Cortex of kidney (tissue), 1 donor: ENCODE measurements at places on chromosomes 5 and 9.

DNA sequence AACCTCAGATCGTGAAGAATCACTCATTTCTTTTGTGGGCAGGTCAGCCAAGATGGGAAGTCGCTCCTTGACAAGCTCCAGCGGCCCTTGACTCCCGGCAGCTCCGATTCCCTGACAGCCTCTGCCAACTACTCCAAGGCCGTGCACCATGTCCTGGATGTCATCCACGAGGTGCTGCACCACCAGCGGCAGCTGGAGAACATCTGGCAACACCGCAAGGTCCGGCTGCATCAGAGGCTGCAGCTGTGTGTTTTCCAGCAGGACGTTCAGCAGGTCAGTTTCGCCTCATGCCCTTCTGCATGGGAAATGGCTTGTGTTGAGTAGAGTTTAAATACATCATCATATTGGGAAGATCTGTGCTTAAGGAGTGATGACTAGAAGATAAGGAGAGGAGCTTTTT, 173.3 kb downstream of the TRIO start:
- no peak for DNase-seq

- DNase-seq: no peak
Observed at GRCh38 chr9:82621447-82621846, 441.5 kb downstream of the RASEF start.

DNA sequence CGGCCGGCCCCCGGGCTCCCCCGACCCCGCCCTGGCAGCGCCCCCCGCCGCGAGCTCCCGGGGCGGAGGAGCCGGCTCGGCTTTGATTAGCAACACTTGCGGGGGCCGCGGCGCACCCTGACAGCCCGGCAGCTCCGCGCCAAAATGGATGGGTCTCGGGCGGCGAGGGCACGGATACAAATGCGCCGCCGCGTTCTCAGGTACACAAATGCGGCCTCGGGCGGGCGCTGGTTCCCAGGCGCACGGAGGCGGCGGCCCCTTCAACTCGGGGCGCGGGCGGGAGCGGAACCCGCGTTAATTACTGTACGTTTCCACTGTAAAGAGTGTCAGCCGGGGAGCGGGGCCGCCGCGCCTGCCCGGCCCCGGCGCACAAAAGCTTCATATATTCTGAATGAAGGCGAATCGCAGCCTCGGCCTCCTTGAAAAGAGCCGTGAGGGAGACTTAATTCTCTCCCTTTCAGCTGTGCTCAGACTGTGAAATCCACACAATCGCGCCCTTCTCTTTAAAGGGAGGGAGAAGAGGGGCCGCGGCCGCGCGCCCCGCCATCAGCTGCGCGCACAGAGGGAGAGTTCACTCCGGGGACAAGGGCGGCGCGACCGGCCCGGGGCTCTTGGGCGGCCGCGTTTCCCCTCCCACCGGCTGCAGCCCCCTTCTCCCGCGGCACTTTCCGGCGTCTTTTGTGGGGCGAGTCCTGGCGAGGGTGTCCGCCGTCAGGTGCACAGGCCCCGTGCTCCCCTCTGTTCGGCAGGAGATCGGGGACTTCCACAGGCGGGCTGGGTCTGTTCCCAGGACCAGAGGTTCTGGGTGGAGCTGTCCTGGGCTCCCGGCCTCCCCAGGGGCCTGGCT, 27.0 kb downstream of the MSX2 start:
- DNase-seq: no peak

GRCh38 chr5:35230038-35230611, at the start of gene PRLR:
Gene PRLR, minus strand, starts transcription at chr5:35230487. Its CDS starts 140,867 bp downstream, at chr5:35089620.
- DNase-seq: no peak

DNA sequence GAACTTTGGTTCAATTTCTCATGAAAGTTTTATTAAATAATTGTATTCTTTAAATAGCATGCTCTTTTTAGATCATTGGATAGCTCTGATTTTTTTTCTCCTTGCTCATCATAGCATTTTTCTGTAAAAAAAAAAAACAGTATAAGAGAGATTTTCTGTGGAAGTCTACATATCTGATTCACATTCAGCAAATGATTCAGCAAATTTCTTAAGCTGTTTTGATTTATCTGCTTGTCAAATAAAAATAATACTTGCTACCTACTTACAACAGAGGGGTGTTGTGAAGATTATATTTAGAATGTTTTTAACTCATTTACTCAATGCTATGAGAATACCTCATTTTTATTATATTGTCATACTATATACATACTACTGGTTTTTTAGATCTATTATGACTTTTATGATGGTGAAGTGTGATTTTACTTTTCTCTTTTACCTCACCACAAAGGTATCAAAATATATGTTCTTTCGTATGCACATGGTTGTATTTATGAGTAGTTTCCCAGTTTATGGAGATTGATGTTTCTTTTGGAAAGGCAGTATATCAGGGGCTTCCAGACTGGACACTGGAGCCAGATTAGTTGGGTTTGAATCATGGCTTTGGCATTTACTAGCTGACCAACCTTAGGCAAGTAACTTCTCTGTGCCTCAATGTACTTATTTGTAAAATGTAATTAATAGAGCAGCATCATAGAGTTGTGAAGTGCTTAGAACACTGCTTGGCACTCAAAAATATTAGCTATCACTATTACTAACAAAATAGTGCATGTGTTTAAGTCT, 25.5 kb downstream of the TNPO1 start:
- DNase-seq: no peak

- DNase-seq: no peak
Observed at GRCh38 chr9:123727332-123727731, 202.6 kb downstream of the DENND1A start.

GRCh38 chr5:57816108-57816507, 333.5 kb upstream of the ACTBL2 start:
- no peak for DNase-seq

DNA sequence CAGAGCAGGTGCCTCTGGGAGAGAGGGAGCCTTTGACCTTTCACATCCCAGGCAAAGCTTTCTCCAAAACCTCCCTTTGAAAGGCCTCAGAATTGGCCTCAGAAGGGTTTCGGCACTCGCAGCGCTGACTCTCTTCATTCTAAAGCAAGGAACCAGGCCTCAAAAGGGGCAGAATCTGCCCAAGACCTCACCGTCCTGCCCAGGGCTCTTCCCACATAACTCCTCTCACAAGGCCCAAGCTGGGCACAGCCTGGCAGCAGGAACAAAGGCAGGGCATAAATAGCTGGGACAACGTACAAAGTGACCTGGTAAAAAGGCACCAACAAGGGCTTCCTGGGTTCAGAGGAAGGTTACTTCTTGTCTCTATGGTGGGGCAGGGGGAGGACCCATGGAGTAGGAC, 166.3 kb upstream of the FSTL4 start:
- DNase-seq: no peak

DNA sequence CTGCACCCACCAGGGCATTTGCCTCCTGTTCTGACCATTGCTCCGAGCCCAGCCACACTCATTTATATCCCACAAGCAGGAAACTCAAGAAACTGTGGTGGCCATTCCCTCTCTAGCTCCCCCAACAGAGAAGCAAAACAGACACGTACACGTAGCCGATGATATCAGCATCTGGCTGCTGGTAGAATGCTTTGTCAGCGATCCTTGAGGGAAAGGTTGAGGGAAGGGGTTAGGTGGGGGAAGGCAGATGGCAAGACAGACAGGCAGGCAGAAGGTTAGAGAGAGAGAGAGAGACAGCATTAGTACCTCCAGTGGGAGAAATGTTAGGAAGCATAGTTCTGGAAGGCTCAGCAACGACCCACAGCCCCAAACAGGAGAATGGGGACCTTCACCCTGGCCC, 7.8 kb downstream of the HIGD2A start:
- no peak for DNase-seq

GRCh38 chr5:71887680-71888079, 168.6 kb downstream of the CARTPT start:
- DNase-seq: no peak

DNA sequence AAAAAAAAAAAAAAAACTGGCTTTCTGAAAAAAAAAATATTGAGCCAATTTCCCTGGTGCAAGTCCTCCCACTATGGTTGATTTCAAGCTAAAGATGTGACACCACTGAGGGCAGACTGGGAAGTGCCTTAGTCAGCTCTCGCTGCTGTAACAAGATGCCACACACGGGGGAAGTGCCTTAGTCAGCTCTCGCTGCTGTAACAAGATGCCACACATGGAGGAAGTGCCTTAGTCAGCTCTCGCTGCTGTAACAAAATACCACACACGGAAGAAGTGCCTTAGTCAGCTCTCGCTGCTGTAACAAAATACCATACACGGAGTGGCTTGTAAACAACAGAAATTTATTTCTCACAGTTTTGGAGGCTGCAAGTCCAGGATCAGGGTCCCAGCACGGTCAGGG, 23.4 kb downstream of the BTNL9 start:
- no peak for DNase-seq

- no peak for DNase-seq
Observed at GRCh38 chr5:10331341-10331796, 22.1 kb upstream of the MARCHF6 start.

GRCh38 chr9:6739218-6739617, 18.6 kb upstream of the KDM4C start:
- DNase-seq: no peak

GRCh38 chr5:109533751-109534272, 124.0 kb upstream of the PJA2 start:
- no peak for DNase-seq
